ENCODE measurements at places on chromosomes 5 and 9.

- DNase-seq, result no peak
Observed at GRCh38 chr5:116575326-116576052, 866 bp upstream of the SEMA6A start.

GRCh38 chr9:97807681-97808080 lies 45.3 kb upstream of the FOXE1 start:
- DNase-seq, result no peak

DNA sequence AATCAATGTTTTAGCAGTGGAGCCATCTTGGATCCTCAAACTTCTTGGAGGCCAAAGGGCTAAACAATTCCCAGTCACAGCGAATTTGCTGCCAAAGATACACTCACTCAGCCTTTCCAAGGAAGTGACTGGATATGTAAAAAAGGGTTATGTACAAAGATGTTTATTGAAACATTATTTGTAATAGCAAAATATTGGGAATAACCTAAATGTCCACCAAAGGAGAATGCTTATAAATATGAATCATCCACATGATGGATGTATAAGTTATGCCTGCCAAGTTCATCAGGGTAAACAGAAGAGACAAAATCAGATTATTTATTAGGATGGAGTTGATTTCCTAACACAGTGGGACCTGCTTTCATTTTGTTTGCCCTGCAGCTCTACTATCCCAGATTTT lies 145.2 kb upstream of the ABCA1 start:
- no peak for DNase-seq

- no peak for DNase-seq
Observed at GRCh38 chr5:113038714-113039113, 62.1 kb downstream of the DCP2 start.
